Regular cardiac myocyte (primary cell): ENCODE measurements at places on chromosomes 13 and 19. TPM values are rescaled to one million over a fixed set of nuclear protein-coding genes. Genes with fewer than 3 reads are reported as not detected.

The RELB gene
- 5.0 and 11.0 TPM in 2 replicates for total RNA-seq

The NKPD1 gene
- under 0.01 and 0.56 TPM in 2 replicates for total RNA-seq

The ZFR2 gene
- total RNA-seq = 0.19 TPM in 1 of 2 replicates, not detected in the other

The CEP89 gene
- total RNA-seq = 6.5 and 16.7 TPM in 2 replicates

The PROZ gene
- total RNA-seq = not detected in 2 replicates

The CGB8 gene
- not detected in 2 replicates for total RNA-seq

The CBARP gene
- 1.7 TPM in 2 replicates for total RNA-seq

The KIR2DL3 gene
- not detected in 2 replicates for total RNA-seq

The OR7D2 gene
- total RNA-seq = not detected in 2 replicates

The LILRB3 gene
- total RNA-seq = not detected in 2 replicates

The FAM124A gene
- 0.96 and 1.1 TPM in 2 replicates for total RNA-seq

The DHX34 gene
- 9.6 and 17.6 TPM in 2 replicates for total RNA-seq

The RFPL4AL1 gene
- total RNA-seq = under 0.01 TPM in 1 of 2 replicates, not detected in the other

The CGB5 gene
- not detected in 2 replicates for total RNA-seq

The RPL21 gene
- 804 and 890 TPM in 2 replicates for total RNA-seq

The ZNF254 gene
- total RNA-seq = 7.7 and 10.4 TPM in 2 replicates

The ZNF20 gene
- total RNA-seq = 5.9 and 7.0 TPM in 2 replicates

The KANK3 gene
- total RNA-seq = 0.56 and 0.58 TPM in 2 replicates

The ZGLP1 gene
- 0.38 and 1.1 TPM in 2 replicates for total RNA-seq

The VSTM1 gene
- not detected in 2 replicates for total RNA-seq

The ZNF560 gene
- total RNA-seq = 2.7 and 3.4 TPM in 2 replicates

The IGFL3 gene
- total RNA-seq = 0.28 TPM in 1 of 2 replicates, not detected in the other

The ATP12A gene
- not detected in 2 replicates for total RNA-seq

The AMH gene
- 0.19 and 0.85 TPM in 2 replicates for total RNA-seq

The SIGLEC8 gene
- total RNA-seq = not detected in 2 replicates

The MYO1F gene
- total RNA-seq = 0.19 and 0.28 TPM in 2 replicates

The OSCAR gene
- 1.1 and 1.2 TPM in 2 replicates for total RNA-seq

The SLITRK5 gene
- total RNA-seq = not detected in 2 replicates

The FUT1 gene
- under 0.01 and 0.58 TPM in 2 replicates for total RNA-seq

The LILRB2 gene
- total RNA-seq = not detected in 2 replicates

The VRK3 gene
- 22.6 and 24.9 TPM in 2 replicates for total RNA-seq

The IGSF23 gene
- total RNA-seq = 0.19 and 0.28 TPM in 2 replicates

The CEACAM1 gene
- total RNA-seq = not detected in 2 replicates

The ERCC1 gene
- 78.6 and 164 TPM in 2 replicates for total RNA-seq

The MPV17L2 gene
- 12.1 and 22.0 TPM in 2 replicates for total RNA-seq

The KLK5 gene
- under 0.01 TPM in 1 of 2 replicates, not detected in the other for total RNA-seq

The PEAK3 gene
- not detected in 2 replicates for total RNA-seq

The CTXN1 gene
- total RNA-seq = 1.2 and 1.4 TPM in 2 replicates
